ENCODE measurements at places on chromosomes 13 and 19. TPM values are rescaled to one million over a fixed set of nuclear protein-coding genes. Genes with fewer than 3 reads are reported as not detected.

POLR1D gene
- total RNA-seq: 130 TPM

JSRP1 gene
- 3.0 TPM for total RNA-seq

SLAIN1 gene
- 25.2 TPM for total RNA-seq

SIGLEC11 gene
- not detected for total RNA-seq

NCAN gene
- total RNA-seq: not detected

GRCh38 chr19:16351133-16351809, 26.6 kb downstream of the KLF2 start:
- peaks cover 33% of the 10 kb centered on the region for H3K4me1 ChIP-seq
- peak overlapping the region; percentile 36 for H3K27ac ChIP-seq
- peak overlapping the region; percentile 0 for H3K4me3 ChIP-seq
- no peaks in the 10 kb centered on the region for H3K36me3 ChIP-seq
- peak; percentile 40 for DNase-seq
